ENCODE measurements at places on chromosomes 11 and 22.

DNA sequence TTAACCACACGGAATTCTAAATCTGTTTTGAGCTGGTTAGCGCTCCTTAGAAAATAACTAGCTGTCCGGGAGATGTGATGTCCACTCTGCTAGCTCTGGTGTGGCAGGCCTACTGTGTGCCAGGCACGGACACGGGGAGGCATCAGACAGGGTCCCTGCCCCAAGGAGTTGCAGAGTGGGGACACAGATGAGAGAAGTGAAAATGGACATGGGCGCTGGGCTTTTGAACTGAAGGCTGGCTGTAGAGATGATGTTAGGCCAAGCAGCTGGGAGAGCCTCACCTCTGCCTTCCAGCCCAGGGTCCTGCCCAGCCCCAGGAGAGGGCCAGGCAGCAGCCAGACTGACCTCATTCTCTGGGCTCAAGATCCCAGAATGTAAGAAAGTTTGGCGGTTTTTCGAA lies 368.6 kb downstream of the CTTN start:
- DNase-seq: no peak

GRCh38 chr11:119361056-119361787 lies 14.7 kb upstream of the MFRP start:
- no peak for DNase-seq

DNA sequence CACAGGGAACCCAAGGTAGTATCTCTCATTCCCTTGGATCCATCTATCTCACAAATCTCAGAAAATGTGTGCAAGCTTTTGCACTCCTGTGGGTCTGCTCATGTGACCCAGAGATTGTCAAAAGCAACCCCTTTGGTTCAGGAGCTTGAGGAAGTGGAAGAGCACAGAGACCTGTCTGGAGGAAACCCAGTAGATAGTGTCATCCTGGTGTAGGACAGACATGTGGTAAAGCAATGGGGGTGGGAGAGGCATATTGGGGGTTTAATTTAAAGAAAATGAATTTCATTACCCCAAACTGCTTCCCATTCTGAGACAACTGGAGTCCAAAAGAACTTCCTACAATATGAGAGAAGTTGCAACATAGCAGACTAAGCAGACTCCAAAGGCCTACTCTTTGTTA lies 5.8 kb upstream of the MS4A14 start:
- DNase-seq: no peak

DNA sequence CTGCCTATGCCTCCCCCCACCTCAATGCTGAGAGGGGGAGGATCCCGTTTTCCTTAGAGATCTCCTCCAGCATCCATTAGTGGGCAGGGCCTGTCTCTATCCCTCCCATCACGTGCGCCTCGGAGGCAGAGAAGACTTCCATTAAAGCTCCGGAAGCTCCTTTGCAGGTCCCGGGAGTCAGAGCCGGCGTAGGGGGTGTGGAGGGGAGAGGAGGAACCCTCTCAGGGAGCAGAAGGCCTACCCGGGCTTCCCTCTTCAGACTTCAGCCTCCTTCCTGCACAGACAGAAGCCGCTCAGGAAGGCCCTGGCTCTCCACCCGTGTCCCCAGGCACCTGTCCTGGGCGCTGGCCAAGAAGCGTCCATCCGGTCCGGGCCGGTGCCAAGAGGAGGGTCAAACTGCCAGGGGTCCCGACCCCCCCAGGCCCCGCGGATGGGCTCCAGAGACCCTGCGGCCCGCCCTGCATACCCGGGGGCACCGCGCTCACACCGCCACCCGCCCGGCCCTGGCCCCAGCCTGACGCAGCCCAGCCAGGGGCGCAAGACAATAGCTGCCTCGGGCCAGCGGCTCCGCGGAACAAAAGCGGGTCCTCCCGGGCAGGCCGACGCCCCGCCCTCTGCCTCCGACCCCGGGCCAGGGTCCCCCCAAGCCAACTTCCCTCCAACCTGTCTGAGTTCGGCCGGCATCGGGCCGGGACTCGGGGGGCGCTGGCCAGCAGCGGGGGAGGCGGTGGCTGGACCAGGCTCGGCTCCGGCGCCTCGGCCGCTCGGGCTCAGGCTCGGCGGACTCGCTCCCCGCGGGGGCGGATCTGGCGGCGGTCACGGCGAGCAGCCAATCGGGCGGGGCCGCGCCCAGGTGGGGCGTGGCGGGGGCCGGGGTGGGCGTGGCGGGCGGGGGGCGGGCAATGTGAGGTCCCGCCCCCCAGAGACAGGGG lies 29.9 kb downstream of the ARVCF start:
- DNase-seq: peak; percentile 18

DNA sequence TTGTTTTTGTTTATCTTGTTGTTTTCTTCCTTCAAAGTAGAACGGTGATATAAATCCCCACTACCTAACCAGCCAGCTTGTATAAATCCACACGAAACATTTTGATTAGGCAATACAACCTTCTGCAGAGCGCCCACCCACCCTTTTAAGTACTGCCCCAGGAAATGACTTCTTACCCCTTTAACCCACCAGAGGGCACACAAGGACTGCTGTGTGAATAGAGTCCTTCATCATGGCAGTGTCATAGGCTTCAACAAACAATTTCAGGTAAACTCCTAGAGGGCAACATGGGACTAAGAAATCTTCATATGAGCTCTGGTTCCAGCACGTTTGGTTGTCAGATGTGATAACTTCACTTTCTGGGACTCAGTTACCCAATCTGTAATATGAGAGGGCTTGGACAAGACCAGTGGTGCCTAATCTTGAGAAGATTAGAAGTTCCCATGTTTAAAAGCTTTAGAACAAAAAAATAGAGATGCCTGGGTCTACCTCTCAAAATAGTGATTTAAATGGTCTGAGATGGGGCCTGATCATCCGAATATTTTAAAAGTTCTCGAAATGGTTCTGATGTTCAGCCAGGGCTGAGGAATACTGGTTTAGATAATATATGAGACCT lies 56.1 kb downstream of the PIWIL4 start:
- DNase-seq: no peak

DNA sequence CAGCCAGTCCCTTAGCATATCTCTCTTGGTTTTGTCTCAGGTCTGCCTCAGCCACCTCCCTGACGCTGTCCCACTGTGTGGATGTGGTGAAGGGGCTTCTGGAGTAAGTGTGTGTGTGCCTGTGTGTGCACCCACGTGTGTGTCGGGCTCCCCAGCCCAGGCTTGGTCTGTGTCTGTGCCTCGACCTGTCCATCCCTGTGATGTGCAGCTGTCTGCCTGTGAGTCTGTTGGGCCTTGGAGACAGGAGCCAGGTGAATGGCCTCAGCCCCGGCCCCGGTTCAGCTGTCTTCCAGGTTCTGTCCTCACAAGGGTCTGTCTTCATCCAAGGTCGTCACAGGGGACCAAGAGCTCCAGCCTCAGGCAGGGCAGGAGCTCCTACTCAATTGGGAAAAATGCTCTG lies 9.8 kb downstream of the ATG16L2 start:
- DNase-seq: no peak

DNA sequence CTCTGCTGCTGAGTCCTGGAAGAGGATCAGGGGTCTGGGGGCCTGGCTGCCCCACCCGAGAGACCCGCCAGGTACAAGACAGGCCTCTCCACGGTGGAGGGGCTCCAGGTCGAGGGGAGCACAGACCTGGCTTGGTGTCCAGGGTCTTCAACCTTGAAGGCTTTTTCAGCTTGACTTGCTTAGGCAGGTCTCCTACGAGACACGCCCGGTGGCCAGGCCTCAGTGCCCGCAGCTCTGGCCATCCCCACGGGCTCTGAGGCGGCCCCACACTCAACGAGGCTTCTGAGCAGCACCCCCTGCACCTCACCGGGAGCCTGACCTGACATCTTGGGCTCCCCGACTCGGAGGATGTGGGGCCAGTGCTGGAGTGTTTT lies 6.6 kb upstream of the PLXNB2 start:
- DNase-seq: no peak

DNA sequence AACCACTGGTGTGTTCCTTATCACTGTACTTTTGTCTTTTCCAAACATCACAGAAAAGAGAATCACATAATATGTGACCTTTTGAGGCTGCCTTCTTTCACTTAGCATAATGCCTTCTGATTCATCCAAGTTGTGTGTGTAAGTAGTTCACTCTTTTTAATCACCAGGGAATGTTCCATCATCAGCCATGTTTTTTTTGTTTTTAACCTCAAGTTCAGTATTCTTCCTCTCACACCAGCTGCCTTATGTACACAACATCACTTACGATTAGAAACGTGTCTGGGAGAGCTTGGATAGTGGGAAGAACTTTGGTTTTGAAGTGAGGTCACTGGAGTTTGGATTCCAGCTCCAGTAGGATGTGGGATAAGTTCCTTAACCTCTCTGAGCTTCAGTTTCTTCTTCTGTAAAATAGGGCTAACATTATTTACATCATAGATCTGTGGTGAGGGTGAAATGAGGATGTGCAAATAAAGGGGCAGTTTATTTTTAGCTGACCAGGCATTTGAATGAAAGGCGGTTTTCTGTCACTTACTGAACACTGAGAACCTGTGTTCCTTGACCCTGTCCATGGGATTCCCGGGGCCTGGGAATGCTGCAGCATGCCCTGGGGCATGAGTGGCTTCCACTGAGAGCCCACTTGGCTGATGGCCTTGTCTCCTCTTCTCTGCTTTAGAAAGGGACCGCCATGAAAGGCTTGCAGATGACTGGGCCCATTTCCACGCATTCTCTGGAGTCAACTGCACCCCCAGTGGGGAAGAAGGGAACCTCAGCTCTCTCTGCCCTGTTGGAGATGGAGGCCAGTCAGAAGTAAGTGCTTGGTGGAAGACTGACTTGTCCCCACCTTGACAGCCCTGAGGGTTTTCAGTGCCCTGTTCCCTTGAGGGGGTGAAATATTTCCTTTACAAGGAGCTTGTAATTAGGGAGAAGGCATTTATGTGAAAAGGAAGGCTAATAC lies 92.6 kb downstream of the DEPDC5 start:
- no peak for DNase-seq

DNA sequence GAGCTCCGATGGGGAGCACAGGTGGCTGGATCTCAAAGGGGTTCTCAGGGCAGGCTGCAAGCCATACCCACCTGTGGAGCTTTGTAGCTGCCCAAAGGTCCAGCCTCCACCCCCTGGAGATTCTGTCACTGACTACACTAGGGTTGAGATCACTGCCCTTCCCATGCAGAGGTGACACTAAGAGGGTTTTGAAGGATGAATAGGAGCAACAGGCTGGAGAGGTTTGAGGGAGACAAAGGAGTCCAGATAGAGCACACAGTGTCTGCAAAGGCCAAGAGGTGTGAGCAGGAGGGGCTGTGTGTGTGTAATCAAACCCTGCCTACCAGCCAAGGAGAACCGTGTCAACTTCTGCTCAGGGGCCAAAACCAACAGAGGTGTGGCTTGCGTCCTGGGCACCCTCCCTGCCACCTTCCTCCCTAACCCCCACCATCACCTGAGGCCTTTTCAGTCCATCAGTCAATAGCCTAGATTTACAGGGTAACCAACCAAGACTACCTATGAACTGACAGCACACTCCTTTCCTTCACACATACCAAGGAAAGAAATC lies 43.0 kb upstream of the WNT11 start:
- no peak for DNase-seq

- DNase-seq: no peak
Measured at GRCh38 chr11:28727254-28727653, 619.1 kb downstream of the METTL15 start.

GRCh38 chr11:61826930-61827570 lies 1.1 kb upstream of the FADS2 start:
- DNase-seq: no peak

GRCh38 chr11:16356057-16356760 lies at the start of gene SOX6:
Gene SOX6, minus strand, starts transcription at chr11:16356546. Its CDS starts 15,298 bp downstream, at chr11:16341248.
- no peak for DNase-seq

GRCh38 chr11:78319453-78319955 lies 98.1 kb downstream of the GAB2 start:
- DNase-seq: no peak

DNA sequence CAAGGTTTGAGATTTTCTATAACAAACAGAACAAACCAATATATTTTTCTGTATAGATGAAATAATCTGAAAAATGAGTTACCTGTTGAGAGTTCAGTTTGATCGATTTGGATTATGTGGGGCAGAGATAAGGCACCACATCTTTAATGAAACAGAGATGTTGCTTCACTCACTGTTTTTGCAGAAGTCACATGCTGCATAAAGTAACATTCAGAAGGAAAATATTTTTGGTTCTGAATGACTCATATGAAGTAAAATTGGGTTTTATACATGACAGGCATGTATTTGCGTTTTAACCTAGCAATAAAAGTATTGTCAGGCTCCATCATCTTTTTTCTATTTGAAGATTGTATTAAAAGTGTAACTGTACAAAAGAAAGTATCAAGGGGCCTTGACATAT lies 77.8 kb downstream of the BBOX1 start:
- DNase-seq: no peak

DNA sequence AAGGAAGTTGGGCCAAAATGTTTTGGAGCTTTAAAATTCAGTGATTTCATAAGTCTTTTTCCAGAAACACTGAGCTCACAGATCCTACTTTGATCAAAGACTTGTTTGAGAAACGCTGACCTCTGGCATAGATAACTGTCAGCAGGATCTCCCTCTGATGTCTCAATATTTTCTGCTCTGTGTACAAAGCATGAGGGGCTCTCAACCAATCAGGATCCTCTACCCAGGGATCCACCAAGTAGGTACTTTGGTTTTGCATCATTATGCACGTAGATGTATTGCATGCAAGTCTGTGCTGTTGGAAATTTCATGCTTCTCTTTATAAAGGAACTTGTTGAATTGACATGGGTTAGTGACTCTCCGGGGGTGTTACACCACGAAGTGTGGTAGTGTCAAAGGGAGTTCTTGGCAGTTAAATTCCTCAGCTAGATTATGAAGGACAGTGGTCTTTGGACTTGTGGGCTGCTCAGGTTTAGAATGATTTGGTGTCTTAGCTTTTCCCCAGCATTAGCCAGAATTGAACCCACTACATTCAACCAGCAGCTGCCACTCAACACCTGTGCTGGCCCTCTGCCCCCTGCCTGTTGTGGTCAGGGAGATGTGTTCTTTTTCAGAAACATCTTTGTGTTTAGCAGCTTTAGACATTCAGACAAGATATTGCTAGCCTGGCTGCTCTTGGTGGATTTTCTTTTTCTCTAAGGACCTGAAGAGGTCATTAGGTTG lies 1.7 kb upstream of the DIXDC1 start:
- no peak for DNase-seq

GRCh38 chr11:57513911-57514537 lies 1.5 kb downstream of the SLC43A1 start:
- DNase-seq: no peak

DNA sequence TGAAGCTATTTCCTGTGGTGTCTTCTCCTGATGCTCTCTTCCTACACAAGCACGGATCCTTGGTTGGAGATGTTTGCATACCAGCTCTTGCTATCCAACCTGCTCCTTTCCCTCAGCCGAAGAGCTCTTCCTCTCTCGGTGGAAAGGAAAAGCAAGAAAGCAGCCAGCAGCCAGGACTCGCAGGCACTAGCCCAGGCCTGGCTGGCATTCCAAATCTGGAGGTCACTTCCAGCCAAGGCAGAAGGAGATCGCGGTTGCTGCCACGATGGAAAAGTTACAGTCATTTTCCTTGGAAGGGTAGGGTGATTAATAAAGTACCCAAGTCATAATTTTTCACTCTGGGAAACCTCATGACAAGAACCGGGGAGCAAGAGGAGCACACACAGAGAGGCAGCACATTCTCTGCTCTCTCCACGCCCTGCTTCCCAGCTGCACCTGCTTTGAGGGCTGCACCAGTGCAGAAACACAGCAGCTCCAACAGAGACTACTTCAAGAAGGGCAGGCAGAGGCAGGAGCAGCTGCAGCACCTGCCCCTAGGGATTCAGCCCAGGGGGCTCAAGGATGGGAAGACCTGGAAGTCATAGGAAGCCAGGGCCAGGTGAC lies 399.3 kb downstream of the CADM1 start:
- no peak for DNase-seq

- DNase-seq: no peak
Measured at GRCh38 chr11:62708793-62709192, 1.3 kb downstream of the GNG3 start.
